ENCODE measurements at places on chromosomes 6 and 20.

DNA sequence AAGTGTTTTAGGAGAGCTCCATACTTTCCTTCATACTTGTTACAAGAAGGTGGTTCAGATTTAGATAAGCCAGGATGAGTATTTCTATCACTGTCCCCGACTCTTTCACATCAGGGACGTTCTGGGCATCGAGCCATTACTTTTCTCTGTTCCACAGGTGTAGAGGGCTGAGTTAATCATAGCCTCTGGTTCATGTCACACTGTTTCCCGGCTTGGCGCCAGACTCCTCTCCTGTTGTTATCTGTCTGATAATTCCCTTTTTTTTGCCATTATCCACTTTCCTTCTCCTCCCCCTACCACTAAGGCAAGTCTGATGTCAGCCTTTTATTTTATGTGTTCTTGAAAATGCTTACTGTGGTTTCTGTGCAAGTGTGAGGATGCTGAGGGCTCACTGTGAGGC is 593.4 kb downstream of the UTRN start:
- no peak for DNase-seq
- H3K27me3 ChIP-seq: no peaks in the 10 kb centered on the region
- H3K27ac ChIP-seq: no peak overlapping the region
- no peak overlapping the region for H3K4me3 ChIP-seq
- H3K4me1 ChIP-seq: no peaks in the 10 kb centered on the region
- H3K36me3 ChIP-seq: no peaks in the 10 kb centered on the region

DNA sequence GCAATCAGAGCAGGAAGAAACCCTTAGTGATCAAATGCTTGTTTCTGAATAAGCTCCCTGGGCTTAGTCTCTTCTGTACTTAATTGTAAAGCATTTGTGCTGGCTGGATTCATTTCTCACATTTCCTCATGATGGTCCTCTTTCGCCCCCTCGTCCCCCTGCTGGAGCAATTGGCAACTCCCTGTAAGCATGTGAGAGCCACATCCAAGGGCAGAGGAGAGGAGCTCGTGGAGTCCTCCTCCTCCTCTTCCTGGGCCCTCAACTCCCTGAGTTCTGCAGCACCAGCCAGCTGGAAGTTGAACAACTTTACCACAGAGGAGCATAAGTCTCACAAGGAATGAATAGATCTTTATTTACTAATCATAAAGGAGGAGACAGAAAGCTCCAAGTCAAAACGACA is 12.6 kb downstream of the ANKEF1 start:
- H3K4me1 ChIP-seq: no peaks in the 10 kb centered on the region
- no peak overlapping the region for H3K4me3 ChIP-seq
- no peak overlapping the region for H3K27ac ChIP-seq
- H3K36me3 ChIP-seq: no peaks in the 10 kb centered on the region

GRCh38 chr20:46025376-46025783 is 3.6 kb upstream of the SLC12A5 start:
- H3K27ac ChIP-seq: no peak overlapping the region
- no peaks in the 10 kb centered on the region for H3K4me1 ChIP-seq
- H3K4me3 ChIP-seq: no peak overlapping the region
- H3K27me3 ChIP-seq: peaks cover 54% of the 10 kb centered on the region

DNA sequence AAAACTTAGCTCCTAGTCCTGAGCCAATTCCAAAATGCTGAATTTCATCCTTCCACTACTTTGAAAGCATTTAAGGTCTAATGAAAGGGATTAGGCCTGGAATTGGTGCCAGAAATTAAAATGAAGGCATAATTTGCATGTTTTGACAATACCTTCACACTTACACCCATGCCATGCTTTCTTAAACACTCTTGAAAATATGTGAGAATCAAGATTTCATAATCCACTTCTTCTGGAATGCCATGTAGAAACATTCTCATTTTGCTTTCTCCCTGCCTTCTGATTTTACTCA is 77.1 kb downstream of the ANKEF1 start:
- DNase-seq: no peak
- H3K27me3 ChIP-seq: no peaks in the 10 kb centered on the region
- no peak overlapping the region for H3K4me3 ChIP-seq
- H3K27ac ChIP-seq: no peak overlapping the region
- no peaks in the 10 kb centered on the region for H3K36me3 ChIP-seq

DNA sequence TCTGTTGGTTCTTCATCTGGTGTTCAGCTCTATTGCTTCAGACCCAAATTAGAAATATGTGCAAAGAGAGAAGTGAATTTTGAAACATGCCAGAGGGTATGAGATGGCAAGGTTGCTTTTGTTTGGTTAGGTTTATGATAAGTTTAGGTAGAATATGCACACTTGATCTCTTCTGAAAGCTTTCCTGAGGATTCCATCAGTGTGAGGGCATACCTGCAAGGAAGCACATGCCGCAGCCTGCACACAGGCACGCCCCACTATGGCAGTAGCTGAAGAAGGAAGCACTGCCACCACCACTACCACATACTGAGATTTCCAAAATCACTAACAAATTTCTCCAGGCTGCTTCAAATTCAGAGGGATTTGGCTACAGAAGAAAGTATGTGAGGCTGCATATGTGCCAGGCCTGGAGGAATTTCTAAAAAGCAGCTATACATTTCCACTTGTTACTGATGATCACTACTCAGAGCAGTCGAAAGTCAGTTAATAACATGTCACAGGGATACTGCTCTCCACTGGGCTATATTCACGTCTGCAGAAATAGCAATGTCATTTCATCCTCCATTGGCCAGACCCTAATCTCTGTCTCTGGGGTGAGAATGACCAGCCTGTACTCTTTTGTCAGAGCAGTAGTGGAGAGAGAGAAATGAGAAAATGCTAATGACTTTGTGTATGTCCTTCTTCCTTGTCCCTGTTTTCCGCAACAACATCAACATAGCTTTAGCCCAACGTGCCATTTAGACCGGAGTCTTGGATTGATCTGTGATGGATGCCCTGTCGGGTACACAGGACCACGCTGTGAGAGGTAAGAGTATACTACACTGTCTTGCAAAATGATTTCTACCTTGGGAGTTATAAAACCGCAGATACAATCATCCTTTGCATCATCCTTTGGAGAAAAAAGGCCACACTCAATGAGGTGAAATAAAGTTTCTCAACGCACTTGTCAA is 396.7 kb downstream of the LAMA2 start:
- no peak overlapping the region for H3K4me3 ChIP-seq
- H3K27me3 ChIP-seq: no peaks in the 10 kb centered on the region
- no peak overlapping the region for H3K27ac ChIP-seq
- H3K4me1 ChIP-seq: no peaks in the 10 kb centered on the region
- no peak for DNase-seq
- H3K36me3 ChIP-seq: no peaks in the 10 kb centered on the region

DNA sequence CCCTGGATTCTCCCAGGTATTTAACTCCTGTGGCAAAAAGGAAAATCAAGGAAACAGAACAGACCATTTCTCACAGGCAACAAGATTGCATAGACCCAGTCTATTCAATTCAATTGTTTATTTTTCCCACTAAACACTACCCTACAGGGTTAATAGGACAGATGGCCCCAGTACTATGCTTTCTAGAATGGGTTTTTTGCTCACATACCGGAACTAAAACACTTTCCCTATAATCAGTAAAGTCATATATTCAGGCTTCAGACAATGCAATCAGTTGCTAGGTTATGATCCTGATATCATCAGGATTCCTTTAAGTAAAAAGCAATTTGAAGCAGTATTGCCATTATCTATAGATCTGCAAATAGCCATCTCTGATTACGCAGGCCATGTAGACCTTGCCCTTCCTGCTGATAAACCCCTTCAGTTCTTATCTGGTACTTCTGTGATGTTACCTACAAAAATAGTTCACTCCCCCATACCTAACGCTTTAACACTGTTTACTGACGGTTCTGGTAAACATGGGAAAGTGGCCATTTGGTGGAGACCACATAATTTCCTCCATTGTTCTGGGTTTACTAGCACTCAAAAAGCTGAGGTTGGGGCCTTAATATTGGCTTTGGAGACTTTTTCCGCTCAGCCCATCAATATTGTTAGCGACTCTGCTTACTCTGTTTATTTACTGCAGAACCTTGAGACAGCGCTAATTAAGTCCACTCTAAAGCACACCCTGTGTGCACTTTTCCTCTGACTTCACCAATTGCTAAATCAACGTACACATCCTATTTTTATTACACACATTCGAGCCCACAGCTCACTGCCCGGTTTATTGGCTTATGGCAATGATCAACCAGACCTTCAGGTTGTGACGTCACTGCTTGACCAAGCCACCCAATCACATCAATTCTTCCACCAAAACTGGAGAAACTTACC is 666.0 kb downstream of the PHF3 start:
- H3K4me3 ChIP-seq: no peak overlapping the region
- DNase-seq: no peak
- no peaks in the 10 kb centered on the region for H3K36me3 ChIP-seq

GRCh38 chr6:2542858-2543218 is 207.9 kb downstream of the MYLK4 start:
- peak overlapping the region; percentile 8 for H3K27ac ChIP-seq
- no peaks in the 10 kb centered on the region for H3K36me3 ChIP-seq
- H3K4me1 ChIP-seq: peaks cover 27% of the 10 kb centered on the region
- H3K27me3 ChIP-seq: no peaks in the 10 kb centered on the region

DNA sequence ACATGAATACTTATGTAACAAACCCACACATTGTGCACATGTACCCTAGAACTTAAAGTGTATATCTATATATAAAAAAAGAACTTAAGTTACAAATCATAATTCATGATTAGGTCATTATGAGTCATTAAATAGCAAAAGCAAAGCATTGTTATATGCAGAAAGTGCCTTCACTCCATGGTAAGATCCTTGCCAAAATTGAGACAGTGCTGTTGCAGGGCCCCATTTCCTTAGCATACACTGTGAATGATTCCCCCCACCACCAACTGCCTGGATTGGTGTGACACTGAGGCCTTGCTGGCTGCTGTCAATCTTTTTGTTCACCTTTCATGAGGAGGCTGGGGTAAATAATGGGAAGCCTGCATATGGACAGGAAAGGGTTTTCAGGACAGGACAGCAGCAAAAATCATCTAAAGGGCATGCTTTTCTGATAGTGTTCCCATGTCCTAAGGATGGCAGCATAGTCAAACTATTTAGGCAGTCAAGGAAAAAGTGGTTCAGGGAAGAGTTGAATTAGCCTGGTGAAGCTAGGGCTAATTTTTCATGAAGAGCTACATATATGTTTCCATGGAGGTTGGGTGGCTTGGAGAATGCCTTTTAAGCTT is 188.2 kb upstream of the ASCC3 start:
- DNase-seq: no peak
- H3K27ac ChIP-seq: no peak overlapping the region
- no peak overlapping the region for H3K4me3 ChIP-seq

Data from SJSA1 (cell line).